ENCODE measurements at places on chromosomes 2 and 18.

- DNase-seq, result no peak
Observed at GRCh38 chr2:162243715-162244114, 470 bp upstream of the FAP start.

DNA sequence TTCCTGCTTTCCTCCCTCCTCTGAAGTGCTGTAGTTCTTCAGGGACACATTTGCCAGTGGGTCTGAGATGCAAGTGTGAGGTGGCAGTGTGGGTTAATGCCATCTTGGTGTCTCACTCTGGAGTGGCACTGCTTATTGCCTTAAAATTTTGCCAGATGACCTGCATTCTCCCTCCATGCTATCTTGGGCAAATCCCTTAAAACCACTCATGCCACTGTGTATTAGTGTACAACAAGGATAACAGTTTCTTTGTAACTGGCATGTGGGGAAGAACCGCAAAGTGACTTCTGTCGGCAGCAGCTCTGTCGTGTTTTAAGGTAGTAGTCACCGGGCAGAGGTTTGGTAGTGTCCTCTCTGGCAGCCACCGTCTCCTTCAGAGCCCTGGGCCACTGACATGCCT, 124.2 kb downstream of the NEDD4L start:
- DNase-seq, result no peak

DNA sequence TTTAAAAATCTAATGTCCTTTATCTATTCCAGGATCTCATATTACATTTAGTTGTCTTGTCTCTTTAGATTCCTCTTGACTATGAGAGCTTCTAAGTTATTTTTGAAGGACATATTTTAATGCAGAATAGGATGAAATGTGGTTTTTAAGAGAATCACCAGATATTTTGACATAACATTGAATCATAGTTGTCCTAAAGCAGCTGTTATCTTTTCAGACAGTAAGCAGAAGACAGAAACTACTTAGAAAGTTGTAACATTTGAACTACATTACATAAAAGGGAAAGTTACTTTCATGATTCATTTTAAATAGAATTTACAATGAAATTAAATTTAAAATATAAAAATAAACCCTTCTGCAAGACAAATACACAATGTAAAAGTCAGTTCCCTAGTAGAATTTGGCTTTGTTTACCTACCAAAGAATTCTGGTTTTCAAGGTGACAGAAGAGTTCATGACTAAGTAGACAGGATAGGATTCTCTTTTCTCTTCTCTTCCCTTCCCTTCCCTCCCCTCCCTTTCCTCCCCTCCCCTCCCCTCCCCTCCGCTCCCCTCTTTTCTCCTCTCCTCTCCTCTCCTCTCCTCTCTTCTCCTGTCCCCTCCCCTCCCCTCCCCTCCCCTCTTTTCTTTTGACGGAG, 186.0 kb downstream of the DIS3L2 start:
- DNase-seq, result no peak

DNA sequence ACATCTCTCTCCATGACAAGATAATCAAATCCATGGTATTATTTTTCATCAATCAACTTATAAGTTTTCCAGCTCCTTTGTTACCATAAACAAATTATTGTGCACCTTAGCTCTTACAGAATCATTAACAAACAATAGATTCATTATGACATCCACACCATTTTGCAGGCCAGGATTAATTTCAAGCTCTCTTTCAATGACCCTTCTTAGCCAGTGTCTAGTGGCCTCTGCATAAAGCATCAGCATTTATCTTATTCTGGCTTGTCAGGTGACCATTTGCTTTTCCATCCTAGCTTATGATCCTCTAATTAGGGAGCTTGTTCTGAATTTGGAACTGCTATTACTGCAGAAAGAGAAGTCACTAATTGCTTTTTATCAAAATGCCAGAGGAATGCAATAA, 806.2 kb upstream of the CHAC2 start:
- DNase-seq, result no peak

- no peak for DNase-seq
Observed at GRCh38 chr18:24270937-24271380, 126.7 kb downstream of the OSBPL1A start.

GRCh38 chr2:20633794-20634506, 16.9 kb downstream of the HS1BP3 start:
- no peak for DNase-seq

- no peak for DNase-seq
Observed at GRCh38 chr18:41617647-41618046, 337.4 kb upstream of the PIK3C3 start.

GRCh38 chr2:20191714-20192569, 33.0 kb downstream of the SDC1 start:
- no peak for DNase-seq

DNA sequence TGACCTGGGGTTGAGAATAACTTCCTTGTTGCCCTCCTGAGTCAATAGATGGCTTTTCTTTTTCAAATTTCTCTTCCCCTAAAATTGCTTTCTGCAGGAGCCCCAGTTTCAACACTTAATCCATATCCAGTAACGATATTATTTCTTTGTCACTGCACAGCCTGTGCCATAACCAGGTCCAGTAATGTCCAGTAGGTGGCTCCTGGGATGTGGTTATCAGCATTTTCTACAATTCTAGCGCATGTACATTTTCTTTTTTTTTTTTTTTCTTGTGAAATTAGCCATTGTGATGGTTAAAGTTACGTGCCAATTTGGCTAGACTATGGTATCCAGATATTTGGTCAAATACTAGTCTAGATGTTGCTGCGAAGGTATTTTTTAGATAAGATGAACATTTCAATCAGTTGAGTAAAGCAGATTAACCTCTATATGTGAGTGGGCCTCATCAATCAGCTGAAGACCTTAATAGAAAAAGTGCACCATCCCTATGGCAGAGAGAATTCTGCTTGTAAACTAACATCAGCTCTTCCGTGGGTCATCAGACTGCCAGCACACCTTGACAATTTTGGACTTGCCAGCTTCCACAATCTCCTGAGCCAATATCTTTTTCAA, 72.9 kb upstream of the SCG2 start:
- no peak for DNase-seq

DNA sequence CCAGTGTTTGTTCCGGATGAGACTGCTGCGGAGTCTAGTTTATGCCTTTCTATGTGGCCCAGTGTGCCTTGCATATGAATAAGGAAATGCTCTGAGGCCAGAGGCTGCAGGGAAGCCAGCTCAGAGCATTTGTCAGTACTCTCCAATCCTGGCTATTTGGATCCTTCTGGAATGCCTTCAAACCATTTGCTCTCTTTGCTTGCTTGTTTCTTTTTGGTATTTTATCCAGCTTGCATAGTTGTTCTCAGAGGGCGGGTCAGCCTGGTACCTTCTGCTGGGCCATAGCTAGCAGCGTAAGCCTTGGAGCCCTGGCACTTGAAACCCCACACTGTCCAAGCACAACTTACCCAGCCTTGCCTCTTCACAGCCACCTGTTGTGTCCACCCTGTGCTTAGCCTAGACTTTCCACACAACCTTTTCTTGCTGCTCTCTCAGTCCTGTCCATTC, 20.5 kb downstream of the CENPO start:
- no peak for DNase-seq

DNA sequence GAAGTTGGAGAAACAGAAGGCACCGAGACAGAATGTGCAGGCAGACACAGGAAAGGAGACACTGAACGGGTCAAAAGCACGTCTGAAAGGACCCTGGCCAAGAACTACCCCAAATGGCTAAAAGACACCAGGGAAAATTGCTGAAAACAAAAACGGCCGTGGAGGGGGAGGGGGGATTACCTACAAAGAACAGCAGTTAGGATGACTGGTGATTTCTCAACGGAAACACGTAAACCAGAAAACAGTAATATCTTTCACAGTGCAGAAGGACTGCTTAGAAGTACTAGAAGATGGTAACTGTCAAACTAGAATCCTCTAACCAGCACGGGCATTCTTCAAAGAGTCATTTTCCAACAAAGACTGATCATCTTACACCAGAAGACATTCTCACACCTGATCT, 142.6 kb downstream of the HDAC4 start:
- no peak for DNase-seq

DNA sequence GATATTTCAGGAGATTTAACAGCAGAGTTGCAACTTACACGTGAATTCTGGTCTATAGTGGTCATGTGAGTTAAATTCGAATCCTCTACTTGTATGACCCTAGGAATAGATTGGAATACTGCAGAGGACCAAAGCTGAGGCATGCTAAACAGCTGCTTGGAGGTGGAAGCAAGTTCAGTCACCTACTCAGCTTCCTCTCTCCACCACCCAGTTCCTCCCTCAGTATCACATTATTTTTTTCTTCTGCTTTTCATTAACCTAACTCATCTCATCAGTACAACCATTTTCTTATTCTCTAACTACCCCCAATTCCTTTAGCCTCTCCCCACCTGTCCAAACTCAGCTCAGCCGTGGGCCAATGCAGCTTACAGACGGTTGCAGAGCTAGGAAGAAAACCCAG, 385.5 kb downstream of the SETBP1 start:
- no peak for DNase-seq

DNA sequence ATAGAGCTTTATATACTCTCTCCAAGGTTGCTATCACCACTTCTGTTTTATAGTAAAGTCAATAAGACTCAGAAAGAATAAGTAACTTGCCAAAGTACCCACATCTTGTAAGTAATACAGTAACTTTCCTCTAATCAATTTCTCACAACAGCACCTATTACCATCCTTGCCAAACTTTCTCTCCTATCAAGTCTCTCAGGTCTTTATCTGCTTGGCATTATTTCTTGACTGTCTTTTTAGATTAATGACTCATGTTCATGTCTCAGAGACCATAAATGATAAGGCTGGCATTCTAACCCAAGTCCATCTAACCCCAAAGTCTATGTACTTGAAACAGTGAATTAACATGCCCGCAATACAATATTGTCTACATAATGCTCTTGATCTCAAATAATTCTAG, 618.0 kb upstream of the ZEB2 start:
- DNase-seq, result no peak

DNA sequence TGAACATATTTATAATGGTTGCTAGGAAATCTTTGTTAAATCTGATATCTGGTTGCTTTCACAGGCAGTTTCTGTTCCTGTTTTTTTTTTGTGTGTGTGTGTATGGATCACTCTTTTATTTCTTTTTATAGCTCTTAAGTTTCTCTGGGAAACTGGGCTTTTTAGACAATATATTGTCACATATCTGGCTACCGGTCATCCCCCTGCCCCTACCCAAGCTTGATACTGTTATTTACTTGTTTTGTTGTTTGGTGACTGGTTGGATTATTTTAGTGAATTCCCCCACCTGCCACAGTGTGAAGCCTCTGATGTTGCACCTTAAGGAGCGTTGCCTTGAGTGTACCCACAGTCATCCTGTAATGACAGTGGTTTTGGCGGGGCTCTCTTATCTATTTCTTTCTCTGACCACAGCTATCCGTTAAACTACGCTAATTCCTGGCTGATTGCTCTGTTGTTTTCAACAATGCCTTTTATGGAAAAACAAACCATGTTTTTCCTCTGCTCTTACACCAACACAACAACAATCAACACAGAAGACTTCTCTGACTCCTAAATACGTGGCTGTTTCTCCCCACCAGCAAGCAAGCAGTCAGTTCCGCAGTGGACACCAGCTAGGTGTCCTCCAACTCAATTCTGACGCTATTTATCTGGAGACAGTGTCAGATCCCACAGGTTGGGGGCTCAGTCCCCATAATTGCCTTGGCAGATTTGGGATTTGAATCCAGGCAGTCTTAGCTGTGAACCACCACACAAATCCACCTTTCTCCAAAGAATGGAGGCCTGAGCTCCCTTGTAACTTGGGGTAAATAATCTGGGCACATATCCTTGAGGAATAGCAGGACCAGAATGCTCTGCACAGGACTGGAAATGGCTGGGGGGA, 10.9 kb downstream of the GNLY start:
- no peak for DNase-seq

GRCh38 chr2:232318169-232318855, 60.2 kb upstream of the ALPP start:
- DNase-seq, result no peak

GRCh38 chr2:156896294-156896693, 361.2 kb upstream of the GALNT5 start:
- DNase-seq, result no peak

GRCh38 chr2:172281648-172282570, 145.5 kb upstream of the ITGA6 start:
- DNase-seq, result no peak

GRCh38 chr2:207802650-207803049, 32.9 kb upstream of the FZD5 start:
- no peak for DNase-seq

- DNase-seq, result no peak
Observed at GRCh38 chr2:69926849-69927515, 12.1 kb downstream of the MXD1 start.

GRCh38 chr2:169275696-169276444, 86.5 kb downstream of the LRP2 start:
- DNase-seq, result no peak

DNA sequence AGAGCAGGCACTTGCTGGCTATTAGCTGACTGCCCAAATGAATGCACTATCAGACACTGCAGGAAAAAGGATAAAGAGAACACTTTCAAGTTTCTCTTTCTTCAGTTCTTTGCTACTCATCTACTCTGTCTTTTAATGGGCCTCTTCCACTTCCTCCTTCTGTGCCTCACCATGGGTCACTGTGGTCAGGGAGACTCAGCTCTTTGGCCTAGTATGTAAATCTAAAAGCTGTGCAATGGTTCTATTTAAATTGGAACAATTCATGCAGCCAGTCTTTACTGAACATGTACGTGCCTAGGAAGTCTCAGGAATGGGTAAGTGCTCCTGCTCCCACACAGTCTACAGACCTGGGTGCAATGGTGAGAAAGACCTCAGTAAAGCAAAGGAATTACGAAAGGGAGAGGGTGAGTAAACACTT, 79.1 kb upstream of the DNMT3A start:
- DNase-seq, result no peak

GRCh38 chr2:131032393-131032836, 60.8 kb downstream of the FAM168B start:
- no peak for DNase-seq

GRCh38 chr18:71951001-71951400, 593.1 kb downstream of the CBLN2 start:
- no peak for DNase-seq

- DNase-seq, result no peak
Observed at GRCh38 chr2:203718087-203718486, 11.6 kb downstream of the CD28 start.

- no peak for DNase-seq
Observed at GRCh38 chr2:164562666-164563065, 58.6 kb downstream of the GRB14 start.

- DNase-seq, result no peak
Observed at GRCh38 chr2:111227716-111228141, 107.0 kb downstream of the BCL2L11 start.

DNA sequence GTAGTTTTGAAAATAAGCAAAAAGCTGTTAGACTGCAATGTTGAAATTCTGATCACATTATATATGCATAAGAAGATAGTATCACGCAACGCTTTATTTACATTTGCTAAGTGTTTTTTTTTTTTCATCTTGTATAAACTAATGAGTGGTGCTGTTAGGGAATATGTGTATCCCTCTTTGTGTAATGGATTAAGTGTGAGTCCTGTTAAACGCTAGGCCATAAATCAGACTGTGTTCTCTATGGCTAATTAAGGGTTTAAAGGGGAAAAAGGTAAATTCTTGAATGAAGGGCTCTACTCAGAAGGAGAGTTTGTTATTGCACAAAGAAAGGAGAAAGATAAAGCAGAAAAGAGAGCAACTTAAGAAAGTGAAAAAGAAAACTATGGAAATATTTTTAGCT, 4.8 kb upstream of the ASXL3 start:
- DNase-seq, result no peak
